ENCODE measurements at places on chromosomes 12 and 14.
A peak's percentile ranks its signal among the peaks of the same experiment; 100 is the strongest.

- DNase-seq = no peak
These were observed 128.6 kb downstream of the CRADD start for GRCh38 chr12:93805736-93806141.

GRCh38 chr12:88870000-88870737 lies 289.9 kb upstream of the KITLG start:
- DNase-seq = no peak

- peak; percentile 72 for DNase-seq
These were observed 18.9 kb upstream of the SMUG1 start for GRCh38 chr12:54207539-54208294.

- DNase-seq = no peak
These were observed 477.1 kb downstream of the FSCB start for GRCh38 chr14:44029933-44030332.

GRCh38 chr12:44155358-44155757 lies 319.5 kb downstream of the TMEM117 start:
- DNase-seq = no peak
